ENCODE measurements at places on chromosomes 6 and 20.
A peak's percentile ranks its signal among the peaks of the same experiment; 100 is the strongest.

DNA sequence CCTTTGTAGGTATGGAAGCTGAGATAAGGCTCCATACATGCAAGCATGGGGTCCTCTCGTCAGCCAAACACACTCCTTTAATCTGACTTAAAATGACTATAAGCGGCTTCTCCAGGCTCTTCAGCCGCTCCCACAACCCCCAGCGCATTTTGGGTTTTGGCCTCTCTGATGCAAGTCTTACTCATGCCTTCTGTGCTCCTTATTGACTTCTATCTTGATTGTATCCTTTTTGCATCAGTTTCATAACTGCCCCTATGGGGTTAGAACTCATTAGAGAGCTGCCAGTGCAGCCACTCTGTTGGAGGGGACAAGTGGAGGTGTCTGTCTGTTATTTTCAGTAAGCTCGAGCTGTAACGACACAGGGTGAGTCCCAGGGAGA, 70.1 kb upstream of the TAB2 start:
- DNase-seq = no peak

DNA sequence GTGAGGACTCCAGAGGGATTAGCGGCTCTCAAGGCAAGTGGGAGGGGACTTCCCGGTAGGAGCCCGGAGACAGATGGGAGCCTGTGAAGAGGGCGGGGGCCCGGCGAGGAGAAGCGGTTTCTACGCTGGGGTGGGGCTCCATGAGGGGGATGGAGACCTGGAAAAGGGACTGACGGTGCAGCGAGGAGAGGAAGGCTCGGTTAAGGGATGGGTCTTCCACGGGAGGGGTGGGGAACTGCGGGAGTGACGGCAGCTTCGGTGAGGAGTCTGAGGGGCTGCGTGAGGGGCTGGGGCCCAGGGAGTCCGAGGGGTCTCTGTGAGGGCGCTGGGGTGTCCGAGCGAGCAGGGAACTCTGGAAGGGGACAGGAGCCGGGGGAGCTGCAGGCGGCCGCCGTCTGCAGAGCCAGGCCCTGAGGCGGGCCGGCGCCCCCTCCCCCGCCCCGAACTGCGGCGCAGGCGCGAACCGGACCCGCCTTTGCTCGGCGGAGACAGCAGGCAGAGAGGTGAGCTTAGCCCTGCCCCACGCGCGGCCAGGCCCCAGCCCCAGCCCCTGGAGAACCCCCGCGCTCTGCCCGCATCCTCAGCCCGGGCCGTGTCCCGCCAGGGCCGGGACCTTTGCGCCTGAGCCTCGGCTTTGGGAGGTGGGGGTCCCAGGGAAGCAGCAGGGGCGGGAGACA, at the start of gene NRSN2:
TSS of gene NRSN2 (plus strand) at position 472 of the 677 bp plus-strand sequence. CDS start 2,533 bp downstream, outside the sequence.
- DNase-seq = peak; percentile 57

GRCh38 chr6:162630069-162630468, 97.5 kb downstream of the PRKN start:
- DNase-seq = no peak

DNA sequence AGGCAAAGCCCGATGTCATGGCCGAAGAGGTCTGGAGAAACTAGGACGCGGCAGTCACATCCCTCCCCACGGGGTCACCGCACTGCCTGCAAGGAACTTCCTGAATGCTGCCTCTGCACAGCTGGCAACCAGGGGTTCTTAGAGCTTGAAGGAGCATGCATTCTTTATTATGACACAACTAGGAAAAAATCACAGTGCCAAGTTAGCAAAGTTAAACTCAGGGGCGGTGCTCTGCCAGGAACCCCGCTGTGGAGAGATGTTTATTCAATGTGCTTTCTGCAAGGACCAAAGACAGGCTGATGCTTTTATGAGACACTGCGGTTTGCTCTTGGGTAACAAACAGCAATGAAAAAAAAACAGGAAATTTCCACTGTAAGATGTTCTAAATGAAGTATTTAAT, 287.3 kb upstream of the FOXQ1 start:
- DNase-seq = no peak

DNA sequence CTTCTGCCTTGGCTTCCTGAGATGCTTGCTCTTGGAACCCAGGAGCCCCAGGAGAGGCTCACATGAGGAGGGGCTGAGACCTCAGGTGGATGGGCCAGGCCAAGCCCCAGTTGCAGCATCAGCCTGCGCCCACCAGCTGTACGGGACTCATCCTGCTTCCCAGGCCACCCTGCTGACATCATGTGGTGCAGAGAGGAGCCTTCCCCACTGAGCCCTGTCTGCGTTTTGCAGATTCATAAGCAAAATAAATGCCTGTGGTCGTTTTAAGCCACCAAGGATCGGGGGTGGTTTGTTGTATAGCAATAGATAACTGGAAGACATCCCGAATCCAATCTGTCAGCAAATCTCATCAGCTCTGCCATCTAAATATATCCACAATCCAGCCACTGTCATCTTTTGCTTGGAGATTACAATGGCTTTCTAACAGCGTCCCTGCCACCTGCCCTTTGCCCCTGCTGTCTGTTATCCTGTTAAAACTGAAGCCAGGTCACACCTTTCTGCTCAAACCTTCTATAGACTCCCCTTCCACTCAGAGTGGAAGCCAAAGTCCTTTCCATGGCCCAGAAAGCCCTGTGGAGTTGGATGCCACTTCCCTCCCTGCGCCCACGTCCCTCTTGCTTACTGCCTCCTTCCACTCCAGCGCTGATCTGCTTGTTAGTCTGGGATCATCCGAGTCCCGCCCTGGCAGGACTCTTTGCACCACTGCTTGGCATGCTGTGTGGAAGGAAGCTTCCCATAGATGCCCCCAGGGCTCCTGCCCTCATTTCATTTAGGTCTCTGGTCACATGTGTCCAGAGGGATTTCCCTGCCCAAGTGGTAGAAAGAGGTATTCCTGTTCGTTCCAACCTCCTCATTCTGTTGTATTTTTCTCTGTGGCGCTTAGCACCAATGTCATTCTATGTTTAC, 24.0 kb upstream of the MLN start:
- no peak for DNase-seq

- peak; percentile 59 for DNase-seq
Measured at GRCh38 chr20:24657196-24657595, 187.8 kb downstream of the SYNDIG1 start.

GRCh38 chr20:2747676-2748235, 52.7 kb downstream of the CPXM1 start:
- DNase-seq = no peak

DNA sequence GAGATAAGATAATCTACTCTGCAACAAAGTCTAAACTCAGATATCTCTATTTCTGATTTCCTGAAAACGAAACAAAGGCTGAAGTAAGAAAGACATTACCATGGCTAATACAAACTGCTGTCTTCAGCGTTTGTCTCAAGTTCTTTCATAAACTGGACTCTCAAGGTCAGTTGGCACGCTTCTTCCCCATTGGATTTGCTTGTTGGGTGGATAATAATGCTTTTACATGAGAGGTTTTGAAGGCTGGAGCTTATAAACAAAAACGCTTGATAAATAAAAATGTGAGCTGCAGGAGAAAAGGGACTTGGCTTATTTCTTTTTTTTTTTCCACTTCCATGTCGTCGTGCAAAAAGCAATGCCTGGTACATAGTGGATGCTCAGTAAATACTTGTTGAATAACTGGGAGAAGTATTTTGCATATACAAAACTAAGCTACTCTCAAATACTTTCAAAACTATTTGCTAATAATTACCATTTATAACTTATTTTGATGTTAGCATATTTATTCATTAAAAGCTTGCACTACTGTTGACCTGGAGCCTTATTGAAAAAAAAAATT, 65.7 kb upstream of the EEF1A1 start:
- DNase-seq = no peak
